CD4-positive, alpha-beta T cell treated with Interleukin-4 for 4 hours (primary cell): ENCODE measurements at places on chromosomes 4 and X.
A peak's percentile ranks its signal among the peaks of the same experiment; 100 is the strongest.

DNA sequence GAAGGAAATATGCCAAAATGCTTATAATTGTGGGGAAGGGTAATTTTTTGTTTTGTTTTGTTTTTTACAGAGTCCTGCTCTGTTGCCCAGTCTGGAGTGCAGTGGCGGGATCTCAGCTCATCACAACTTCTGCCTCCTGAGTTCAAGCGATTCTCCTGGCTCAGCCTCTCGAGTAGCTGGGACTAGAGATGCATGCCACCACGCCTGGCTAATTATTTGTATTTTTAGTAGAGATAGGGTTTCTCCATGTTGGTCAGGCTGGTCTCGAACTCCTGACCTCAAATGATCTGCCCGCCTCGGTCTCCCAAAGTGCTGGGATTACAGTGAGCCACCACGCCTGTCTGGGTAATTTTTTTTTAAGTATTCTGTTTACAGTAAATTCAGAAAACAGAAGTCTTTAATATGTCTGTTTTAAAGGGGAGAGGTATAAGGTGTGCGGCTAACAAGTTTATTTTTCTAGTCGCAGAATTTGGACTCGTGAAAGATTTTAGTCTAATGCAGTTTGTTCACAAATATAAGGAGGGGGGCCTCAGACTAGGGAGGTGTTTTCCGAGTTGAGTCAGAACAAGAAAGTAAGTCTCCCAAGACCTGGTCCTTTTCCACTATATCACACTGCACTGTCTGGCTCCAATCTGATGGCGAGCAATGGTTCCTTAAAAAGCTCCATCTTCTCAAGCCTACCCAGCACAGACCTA lies 1.5 kb downstream of the ACSL1 start:
- DNase-seq = peak; percentile 18

DNA sequence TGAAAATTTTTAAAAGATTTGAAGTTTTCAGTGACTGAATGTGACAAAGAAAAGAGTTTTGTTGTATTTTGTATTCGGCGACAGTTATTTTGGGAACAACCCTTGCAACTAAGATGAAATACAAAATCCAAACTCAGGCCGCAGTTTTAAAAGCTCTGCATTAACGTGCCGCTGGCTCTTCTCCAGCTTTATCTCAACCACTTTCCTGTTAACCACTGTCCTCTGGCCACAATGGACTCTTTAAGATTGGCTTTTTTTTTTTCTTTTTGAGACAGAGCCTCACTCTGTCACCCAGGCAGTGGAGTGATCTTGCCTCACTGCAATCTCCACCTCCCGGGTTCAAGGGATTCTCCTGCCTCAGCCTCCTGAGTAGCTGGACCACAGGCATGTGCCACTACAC lies 22.1 kb upstream of the AMTN start:
- DNase-seq = no peak

GRCh38 chr4:32890398-32890797 lies 2170.2 kb downstream of the PCDH7 start:
- DNase-seq = no peak

- no peak for DNase-seq
These were observed 169.2 kb upstream of the RPS6KA3 start for GRCh38 chrX:20435913-20436312.

DNA sequence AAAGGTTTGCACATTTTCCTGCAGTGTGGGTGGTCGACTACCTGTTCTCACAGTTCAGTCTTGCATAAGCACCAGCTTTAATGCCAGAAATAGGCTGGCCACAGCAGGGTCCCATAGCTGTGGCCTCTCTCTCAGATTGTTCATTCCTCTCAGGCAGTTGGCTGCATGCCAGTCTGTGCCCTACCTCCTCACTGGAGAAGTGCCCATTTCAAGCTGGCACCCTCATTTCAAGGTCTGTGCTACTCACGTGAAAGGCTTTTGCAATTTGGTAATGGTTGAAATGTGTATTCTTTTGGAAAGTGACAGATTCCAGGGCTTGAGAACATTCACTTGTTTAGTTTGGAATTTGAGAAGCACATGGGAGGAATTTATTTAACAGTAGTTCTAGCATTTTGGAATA lies 28.9 kb upstream of the MTMR1 start:
- DNase-seq = no peak

GRCh38 chr4:68365068-68365467 lies 15.2 kb upstream of the YTHDC1 start:
- DNase-seq = no peak

DNA sequence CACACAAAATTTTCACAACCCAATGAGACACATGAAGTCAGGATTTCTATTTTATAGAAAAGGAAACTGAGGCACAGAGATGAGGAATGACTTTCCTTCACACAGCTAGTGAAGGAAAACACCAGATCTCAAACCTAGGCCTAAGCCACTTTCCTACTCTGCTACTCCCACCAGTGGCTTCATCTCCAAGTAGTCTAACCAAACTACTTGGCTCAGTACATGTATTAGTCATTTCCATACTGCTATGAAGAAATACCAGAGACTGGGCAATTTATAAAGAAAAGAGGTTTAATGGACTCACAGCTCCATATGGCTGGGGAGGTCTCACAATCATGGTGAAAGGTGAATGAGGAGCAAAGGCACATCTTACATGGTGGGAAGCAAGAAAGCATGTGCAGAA lies 196.6 kb downstream of the EVC2 start:
- no peak for DNase-seq

- no peak for DNase-seq
These were observed 18.6 kb downstream of the ARSJ start for GRCh38 chr4:113960684-113961321.

- no peak for DNase-seq
These were observed 118.2 kb upstream of the IQCM start for GRCh38 chr4:149933883-149934282.

DNA sequence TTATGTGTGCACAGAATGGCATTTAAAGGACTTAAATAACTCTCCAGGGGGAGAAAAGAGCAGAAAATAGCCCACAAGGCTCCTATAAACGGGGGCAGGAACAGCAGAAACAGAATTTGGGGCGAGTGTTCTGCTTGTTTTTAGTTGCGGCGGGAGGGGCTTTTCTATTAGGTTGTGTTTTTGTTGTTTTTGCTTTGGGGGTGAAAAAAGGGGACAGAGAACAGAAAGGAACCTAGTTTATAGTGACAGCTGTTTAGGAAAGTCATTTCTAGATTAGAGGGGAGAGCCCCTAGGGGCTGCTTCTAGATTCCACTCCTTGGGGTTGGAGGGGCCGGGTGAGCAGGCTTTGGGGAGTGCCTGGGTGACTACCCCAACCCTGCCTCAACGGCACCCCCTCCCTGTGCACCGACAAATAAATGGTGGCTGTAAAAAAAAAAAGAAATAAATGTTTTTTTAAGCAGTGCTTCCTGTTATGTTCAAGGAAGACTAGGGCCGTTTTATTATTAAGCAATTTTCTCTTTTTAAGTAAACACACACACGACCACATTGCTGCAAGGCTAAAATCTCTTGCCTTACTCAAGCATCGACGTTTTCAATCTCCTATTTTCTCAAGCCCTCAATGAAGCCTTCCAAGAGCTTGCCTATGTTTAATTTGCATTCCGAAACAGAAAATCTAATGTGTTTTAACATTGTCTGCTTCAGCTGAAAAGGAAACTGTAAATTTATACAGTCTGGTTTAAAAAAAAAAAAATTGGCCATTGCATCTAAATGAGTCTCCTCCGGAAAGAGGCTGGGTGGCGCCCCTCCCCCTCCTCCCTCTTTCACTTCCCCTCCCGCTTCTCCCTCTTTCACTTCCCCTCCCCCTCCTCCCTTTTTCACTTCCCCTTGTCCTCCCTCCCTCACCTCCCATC lies 123.3 kb upstream of the TBL1X start:
- DNase-seq = peak; percentile 61

- no peak for DNase-seq
These were observed 10.2 kb downstream of the DUSP9 start for GRCh38 chrX:153657161-153657560.
